H1 (cell line): ENCODE measurements at places on chromosomes 3 and 15. TPM values are rescaled to one million over a fixed set of nuclear protein-coding genes. Genes with fewer than 3 reads are reported as not detected.

- DNase-seq, result no peak
Measured at GRCh38 chr3:188700501-188700900, 471.3 kb upstream of the TPRG1 start.

- DNase-seq, result no peak
Measured at GRCh38 chr3:64726414-64727090, 38.8 kb upstream of the ADAMTS9 start.

Gene C3orf85
- total RNA-seq, result not detected in 2 replicates

DNA sequence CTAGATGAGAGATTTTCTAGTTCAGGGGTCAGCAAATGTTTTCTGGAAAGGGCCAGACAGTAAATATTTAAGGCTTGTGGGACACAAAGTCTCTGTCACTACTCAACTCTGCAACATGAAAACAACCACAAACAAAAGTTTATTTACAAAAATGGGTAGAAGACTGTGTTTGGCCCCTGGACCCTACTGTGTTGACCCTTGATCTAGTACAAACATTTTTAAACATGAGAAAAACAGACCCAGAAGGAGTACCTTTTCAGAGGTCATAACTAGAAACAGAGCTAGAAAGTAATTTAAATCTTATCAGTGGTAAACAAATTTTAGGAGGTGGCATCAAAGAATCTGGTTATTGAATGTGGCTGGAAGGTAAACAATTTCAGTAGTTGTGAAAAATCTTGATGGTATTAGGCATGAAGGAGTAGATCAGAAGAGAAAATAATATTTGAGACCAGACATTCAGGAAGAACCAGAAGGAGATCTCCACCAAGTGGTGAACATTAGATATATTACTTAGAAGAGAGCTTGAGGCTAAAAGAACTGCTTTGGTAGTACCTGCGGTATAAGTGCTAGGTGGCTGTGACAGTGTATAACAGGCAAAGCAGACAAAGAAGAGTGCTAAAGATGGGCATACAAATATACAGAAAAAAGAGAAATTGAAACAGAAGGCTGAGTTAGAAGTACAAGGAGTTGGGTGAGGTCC, 101.7 kb downstream of the NR1I2 start:
- DNase-seq, result no peak

GRCh38 chr3:168884353-168884903, 779.1 kb downstream of the MECOM start:
- DNase-seq, result no peak

DNA sequence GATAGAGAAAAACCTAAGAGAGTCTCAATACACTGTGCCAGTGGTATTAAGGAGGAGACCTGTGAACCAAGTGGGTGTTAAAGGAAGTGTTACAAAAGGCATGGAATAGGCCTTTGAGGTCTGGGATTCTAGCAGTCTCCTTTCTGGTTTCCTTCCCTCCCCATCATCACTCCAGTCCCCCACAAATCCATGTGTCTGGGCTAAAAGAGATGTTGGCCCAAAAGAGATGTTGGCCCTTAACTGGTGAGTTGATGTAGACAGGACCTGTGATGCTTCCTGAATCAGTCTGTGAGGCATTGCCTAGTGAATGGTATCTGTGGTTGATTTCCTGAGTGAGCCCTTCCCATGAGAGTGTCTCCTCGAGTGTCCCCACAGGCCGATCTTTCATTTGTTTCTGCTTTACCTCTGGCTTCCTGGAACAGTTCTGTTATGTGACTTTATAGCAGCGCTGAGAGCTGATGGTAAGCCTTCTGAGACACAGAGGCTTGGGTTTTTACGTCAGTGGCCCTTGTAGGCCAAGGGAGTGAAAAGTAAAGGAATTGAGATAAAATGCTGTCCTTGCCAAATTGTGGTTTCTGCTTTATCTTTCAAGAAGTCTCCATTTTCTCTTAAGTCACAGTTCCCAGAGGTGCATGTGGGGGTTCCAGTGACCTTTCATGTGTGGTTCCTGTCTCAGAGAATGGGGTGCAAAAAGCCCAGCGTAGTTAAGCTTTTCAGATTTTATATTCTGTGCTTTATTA, 87.8 kb downstream of the KLHL25 start:
- DNase-seq, result no peak

Gene ERICH6
- total RNA-seq, result not detected in 2 replicates

DNA sequence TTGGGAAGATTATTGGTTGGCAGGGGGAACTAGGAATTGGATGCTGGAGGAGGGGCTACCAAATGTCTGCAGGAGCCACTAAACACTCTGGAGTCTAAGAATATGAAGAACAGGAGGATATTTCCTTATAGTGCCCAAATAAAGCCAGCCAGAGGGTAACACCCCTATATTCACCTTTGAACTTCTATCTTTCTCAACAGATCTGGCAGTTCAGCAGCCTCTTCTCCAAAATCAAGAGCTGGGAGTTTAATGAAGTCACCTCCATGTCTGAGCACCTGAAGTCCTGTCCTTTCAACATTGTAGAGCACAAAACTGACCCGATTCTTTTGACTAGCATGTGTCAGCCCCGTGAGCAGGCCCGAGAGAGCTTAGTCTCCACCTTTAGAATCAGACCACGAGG, 33.3 kb downstream of the FBXO40 start:
- DNase-seq, result no peak

GRCh38 chr3:107035176-107035575, 342.1 kb upstream of the CCDC54 start:
- DNase-seq, result no peak

Gene BFSP2
- total RNA-seq, result not detected in 2 replicates

Gene CIB2
- 45.8 and 46.8 TPM in 2 replicates for total RNA-seq

Gene PAQR9
- total RNA-seq, result 2.6 and 2.7 TPM in 2 replicates

- DNase-seq, result no peak
Measured at GRCh38 chr3:105691053-105691452, 177.8 kb downstream of the CBLB start.
